ENCODE measurements at places on chromosomes 5 and 9. TPM values are rescaled to one million over a fixed set of nuclear protein-coding genes. Genes with fewer than 3 reads are reported as not detected.

DNA sequence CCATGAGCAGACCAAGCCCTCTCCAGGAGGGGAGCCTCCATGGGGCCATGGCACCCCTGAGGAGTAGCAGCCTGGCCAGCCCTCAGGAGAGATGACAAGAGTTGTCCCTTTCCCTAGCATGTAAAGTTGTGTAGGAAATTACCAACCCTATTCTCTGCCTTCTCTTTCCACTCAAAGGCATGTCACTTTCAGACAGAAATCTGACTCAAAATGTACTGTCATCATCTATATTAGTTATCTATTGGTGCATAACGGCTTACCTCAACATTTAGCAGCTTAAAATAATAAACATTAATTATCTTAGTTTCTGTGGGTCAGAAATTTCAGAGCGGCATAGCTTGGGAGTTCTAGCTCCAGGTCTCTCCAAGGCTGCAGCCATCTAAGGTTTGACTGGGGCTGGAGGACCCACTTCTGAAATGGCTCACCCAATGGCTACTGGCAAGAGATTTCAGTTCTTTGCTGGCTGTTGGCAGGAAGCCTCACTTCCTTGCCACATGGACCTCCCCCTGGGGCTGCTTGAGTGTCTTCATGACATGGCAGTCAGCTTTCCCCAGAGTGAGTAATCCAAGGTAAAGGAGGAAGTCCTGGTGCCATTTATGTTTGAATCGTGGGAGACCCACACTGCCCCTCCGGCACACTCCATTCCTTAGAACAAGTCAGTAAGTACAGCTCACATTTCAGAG lies 632.3 kb downstream of the CCDC171 start:
- DNase-seq, result no peak

GPR150 gene
- polyA plus RNA-seq, result 0.07 TPM

SLC45A2 gene
- 1.0 TPM for polyA plus RNA-seq

FOXD1 gene
- 11.1 TPM for polyA plus RNA-seq

MZB1 gene
- polyA plus RNA-seq, result 0.96 TPM

SAXO1 gene
- polyA plus RNA-seq, result 0.20 TPM

DNA sequence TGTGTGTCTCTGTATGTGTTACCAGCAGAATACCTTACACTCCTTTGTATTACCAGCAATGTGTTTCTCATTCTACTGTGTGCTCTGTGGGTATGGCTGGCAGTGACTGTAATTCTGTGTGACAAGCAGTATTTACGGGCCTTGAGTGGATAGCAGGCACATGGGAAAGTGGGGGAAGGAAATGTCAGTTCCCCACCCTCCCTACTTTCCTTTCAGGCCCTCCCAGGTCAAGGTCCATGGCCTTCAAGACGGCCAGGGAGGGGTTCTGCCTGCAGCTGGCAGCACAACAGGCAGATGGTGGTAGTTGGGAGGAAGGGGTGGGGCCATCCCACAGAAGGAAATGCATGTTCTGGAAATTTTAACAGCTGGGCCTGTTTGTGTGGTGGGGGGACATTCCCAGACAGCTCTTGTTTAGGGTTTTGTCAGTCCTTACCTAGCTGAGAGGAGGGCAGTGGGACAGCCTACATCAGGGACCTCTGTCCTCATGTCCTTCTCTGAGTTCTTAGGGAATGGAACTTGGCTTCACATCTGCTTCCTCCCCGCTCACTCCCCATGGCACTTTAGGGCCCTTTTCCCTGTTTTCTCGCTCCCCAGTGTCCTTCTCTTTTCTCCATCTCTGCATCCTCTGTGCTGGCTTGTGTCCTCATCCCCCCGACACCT lies 14.6 kb upstream of the TNIP1 start:
- DNase-seq, result no peak

- no peak for DNase-seq
Measured at GRCh38 chr5:98111686-98112085, 661.8 kb upstream of the RGMB start.

GRCh38 chr5:142819825-142820224 lies 49.6 kb downstream of the ARHGAP26 start:
- DNase-seq, result no peak
